Retinal pigment epithelial cell (primary cell): ENCODE measurements at places on chromosomes 1 and 21.

- DNase-seq, result no peak
Observed at GRCh38 chr21:45846373-45847160, 135.0 kb upstream of the COL6A1 start.

- DNase-seq, result no peak
Observed at GRCh38 chr1:41378999-41379737, 17.9 kb downstream of the FOXO6 start.

- DNase-seq, result no peak
Observed at GRCh38 chr21:38916214-38916964, 110.7 kb downstream of the ETS2 start.

GRCh38 chr1:36094621-36095061, 5.9 kb downstream of the ADPRS start:
- DNase-seq, result no peak

DNA sequence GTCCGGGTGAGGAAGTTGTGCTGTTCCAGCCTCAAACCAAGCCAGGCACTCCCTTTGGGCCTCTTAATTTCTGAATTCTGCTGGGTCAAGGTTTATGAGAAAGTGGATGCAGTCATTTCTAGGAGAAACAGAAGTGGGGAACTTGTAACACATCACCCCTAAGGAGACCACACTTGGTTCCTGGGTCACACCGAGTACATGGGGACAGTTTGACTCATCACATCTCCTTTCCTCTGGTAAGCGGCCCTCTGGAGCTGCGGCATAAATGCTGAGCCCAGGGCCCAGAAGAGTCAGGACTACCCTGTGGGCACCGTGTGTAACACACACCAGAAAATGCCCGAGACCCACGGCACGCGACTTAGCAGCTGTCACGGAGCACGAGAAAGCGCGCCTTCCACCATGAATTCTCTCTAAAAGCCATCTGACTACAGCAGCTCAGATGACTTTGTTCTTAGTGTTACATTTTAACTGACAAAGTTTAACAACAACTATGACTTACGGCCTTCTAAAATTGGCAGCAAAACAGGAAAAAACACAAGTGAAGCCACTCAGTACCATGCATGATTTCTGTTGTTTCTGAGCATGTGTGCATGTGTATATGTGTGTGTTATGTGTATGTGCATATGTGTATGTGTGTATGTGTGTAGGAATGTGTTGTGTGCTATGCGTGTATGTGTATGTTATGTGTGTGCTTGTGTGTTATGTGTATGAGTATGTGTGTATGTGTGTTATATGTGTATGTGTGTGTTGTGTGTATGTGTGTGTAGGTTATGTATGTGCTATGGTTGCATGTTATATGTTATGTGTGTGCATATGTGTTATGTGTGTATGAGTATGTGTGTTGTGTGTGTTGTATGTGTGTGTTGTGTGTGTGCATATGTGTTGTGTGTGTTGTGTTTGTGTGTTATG, 50.8 kb downstream of the TOMM20 start:
- DNase-seq, result no peak

- no peak for DNase-seq
Observed at GRCh38 chr1:24659993-24660665, 17.0 kb downstream of the SRRM1 start.

DNA sequence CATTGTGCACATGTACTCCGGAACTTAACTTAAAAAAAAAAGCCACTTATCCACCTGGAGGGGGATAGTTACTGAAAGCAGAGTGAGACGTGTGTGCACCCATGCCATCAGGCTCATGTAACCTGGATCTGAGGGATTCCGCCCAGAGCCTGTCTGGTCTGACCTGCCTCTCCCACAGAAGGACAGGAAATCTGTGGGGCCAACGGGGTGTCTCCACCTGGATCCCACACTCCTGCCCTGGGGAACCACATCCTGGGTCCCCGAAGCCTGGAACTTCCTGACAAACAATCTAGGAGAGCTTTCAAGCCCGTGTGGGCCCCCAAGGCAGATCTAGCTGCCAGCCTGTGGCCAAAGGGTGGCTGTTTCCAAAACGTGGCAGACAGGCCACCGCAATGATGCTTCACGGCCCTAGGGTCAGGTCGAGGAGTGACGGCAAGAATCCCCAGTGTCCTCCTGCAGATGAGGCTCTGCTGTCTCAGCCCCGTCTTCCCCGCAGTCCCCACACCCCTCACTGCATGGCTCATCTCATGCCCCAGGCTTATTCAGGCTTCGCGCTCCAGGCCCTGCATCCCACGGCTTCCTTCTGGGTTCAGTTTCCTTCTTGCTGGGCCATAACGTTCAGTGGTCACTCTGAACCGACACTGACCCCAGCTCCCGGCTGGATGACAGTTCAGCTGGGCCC, 21.0 kb upstream of the PCBP3 start:
- DNase-seq, result no peak

GRCh38 chr21:34613679-34614627, 960 bp downstream of the RCAN1 start:
- no peak for DNase-seq

DNA sequence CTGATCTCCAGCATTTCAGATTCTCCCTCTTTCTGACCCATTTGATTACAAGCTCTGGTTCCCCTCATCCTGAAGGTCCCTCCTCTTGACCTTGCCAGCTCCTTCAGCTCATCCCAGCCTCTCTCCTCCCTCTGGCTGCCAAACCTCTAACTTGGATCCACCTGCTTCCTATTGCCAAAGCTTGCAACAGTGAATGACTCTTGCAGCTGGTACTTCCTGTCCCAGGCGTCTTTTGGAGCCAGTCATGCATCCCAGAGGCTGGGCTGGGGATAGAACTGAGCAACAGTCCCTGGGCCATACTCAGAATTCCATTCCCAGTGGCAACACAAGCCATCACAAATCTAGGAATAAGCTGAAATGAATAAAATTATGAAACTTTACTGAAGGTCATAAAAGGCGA, 27.7 kb upstream of the SPOCD1 start:
- no peak for DNase-seq

DNA sequence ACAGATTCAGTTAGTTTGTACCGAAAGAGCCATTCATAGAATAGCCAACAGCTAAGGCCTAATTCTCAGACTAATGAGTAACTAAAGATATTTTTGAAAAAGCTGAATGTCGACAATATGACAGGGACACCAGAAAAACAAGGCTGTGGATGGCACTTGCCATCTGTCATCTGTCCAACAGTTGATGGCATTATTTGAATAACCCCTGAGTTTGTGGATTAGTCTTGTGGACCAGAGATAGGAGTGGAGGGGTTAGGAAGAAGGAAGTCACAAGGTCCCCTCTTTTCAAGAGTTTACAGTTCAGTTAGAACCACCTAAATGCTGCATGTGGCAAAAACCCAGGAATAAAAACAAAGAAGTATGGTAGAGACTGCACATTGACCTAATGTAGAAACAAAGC, 356.5 kb upstream of the DUSP10 start:
- no peak for DNase-seq

DNA sequence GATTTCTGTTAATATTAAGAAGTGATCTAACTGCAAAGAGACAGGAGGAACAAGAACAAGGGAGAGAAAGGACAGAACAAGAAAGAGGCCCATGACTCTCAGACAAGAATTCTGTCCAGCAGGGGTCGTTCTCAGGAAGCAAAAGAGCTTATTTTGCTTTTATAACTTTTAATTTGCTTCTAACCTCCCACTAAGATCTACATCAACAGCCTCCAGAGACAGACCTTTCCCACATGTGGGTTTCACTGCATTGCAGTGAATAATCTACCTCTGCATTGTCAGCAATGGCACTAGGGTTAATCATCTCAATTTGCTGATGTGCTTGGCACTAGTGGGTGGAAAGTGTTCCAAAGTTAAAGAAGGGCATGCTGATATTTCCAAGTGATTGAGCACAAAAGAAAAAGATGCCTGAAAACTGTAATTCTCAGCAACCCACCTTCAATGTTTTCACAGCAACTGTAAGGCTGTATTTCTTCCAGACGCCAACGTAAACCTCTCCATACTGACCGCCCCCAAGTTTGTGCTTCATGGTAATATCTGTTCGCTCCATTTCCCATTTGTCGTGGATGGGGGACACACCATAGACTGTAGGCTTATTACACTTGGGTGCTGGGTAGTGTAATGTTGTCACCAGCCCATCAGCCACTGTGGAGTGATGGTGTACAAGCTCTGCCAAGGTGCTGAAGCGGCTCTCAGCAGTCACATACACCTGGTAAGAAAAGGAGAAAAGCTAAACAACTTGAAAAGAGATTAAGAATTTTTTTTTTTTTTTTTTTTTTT, 39.5 kb downstream of the TOR3A start:
- no peak for DNase-seq

DNA sequence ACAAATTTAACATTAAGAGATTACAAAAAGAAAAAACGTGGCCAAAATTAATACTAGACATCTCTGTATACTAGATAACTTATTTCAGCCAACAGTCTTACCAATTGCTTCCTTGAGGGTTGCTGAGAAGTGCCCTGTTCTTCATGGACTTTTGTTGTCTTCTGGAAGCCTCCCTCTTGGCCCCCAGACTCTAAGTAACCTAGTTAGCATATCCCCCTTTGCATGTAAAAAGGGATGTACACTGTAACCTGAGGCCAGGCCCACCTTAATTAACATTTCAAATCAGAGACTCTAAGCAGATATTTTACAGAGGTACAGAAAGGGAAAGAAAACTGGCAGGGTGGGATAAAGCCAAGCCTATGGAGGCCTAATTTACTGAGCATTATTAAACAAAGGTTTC, 1047.3 kb downstream of the ADGRL2 start:
- no peak for DNase-seq

- no peak for DNase-seq
Observed at GRCh38 chr1:101238031-101238628, 1.3 kb downstream of the S1PR1 start.

DNA sequence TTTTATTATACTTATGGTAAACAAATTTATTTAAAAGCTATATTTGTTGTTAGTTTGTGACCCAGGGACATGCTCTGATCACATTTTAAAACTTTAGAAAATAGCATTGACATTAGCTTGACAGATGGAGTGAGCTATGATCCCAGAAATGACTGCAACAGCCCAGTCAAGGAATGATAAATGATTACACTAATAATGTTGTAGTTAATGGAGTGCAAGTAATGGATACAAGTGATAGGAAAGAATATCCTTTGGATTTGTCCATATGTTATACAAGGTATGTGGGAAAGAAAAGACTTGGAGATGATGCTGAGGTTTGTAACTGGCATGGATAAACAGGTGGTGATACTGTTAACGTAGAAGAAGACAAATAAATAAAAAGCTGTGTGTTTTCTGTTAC, 1908.7 kb downstream of the MRPL39 start:
- no peak for DNase-seq

- no peak for DNase-seq
Observed at GRCh38 chr1:179206812-179207211, 22.7 kb downstream of the ABL2 start.

GRCh38 chr1:228445490-228445842, 28.8 kb upstream of the TRIM17 start:
- no peak for DNase-seq

GRCh38 chr1:236143104-236143948, 987 bp downstream of the GPR137B start:
- no peak for DNase-seq

DNA sequence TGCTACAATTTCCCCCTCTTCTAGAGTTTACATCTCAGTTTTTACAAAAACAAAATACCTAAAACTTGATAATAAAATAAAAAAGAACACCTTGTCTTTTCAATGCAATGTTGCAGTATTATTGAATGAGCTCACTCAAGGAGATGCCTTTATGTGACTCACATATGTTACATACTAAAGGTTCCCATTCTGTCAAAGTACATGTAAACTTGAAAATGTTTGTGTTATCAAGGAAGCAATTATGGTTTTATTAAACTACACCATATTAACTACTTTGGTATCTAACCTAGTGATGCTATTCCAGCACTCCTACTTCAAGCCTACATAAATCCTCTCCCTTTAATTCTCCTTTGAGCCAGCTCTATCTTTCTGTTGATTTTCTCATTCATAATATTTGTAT, 658.3 kb downstream of the PTPRC start:
- DNase-seq, result no peak

DNA sequence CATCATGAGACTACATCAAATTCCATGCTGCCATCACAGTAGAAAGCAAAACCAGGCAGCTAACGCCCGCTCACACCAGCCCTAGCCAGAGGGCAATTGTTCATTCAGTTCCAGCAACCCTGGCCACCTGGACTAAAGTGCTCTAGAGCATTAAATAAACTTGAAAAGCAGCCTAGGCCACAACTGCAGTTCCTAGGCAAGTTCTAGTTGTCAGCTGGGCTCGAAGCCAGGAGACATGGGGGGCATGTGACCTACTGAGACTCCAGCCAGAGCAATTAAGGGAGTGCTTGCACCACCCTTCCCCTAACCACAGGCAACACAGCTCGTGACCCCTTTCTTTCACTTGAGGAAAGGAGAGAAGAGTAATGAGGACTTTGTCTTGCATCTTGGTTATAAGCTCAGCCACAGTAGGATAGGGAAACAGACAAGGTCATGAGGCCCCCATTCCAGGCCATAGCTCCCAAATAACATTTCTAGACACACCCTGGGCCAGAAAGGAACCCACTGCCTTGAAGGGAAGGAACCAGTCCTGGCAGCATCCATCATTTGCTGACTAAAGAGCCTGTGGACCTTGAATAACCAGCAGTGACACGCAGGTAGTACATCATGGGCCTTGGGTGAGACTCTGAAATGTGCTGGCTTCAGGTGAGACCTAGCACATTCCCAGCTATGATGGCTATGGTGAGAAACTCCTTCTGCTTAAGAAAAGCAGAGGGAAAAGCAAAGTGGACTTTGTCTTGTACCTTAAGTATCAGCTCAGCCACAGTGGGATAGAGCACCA, 77.0 kb downstream of the ZZZ3 start:
- peak; percentile 89 for DNase-seq

GRCh38 chr21:44730951-44731579, 19.7 kb upstream of the TSPEAR start:
- no peak for DNase-seq

DNA sequence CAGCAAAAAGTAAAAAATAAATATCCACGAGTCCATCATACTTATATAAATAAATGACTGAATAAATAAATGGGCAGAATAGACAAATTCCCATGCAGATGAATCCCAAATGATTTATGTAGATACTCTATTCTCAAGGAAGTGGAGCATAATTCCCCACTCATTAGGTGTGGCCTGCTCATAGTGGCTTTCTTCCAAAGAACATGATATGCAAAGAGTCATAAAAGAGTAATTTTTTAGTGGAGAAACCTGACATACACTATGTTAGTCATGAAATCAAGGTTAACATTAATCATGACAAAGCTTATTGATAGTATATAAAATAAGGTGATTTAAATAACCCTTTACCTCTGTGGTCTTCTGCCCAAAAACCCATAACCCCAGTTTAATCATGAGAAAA, 298.9 kb downstream of the DPYD start:
- no peak for DNase-seq

GRCh38 chr1:21569820-21570527, 60.8 kb downstream of the ALPL start:
- no peak for DNase-seq

DNA sequence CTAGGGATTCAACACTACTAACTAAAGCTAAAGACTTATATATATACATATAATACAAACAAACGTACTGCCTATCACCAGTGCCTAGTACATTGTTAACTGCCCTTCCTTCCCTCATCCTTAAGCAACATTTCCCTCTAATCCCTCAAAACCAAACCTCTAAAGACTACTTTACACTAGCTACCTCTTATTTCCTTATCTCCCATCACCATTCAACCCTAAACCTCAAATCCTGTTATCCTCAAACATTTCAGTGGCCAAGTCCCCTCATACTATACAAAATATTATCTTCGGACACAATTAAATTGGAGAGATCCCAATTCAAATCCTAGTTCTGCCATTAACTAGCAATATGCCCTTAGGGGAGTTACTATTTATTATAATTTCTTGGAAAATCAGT, 3.7 kb downstream of the SCAF4 start:
- no peak for DNase-seq

- DNase-seq, result no peak
Observed at GRCh38 chr1:153397051-153397923, 6.4 kb upstream of the S100A8 start.
